ENCODE measurements at places on chromosomes 7 and 10. TPM values are rescaled to one million over a fixed set of nuclear protein-coding genes. Genes with fewer than 3 reads are reported as not detected.

- peak; percentile 45 for DNase-seq
Observed at GRCh38 chr7:106737202-106737562, 76.2 kb upstream of the CCDC71L start.

DNA sequence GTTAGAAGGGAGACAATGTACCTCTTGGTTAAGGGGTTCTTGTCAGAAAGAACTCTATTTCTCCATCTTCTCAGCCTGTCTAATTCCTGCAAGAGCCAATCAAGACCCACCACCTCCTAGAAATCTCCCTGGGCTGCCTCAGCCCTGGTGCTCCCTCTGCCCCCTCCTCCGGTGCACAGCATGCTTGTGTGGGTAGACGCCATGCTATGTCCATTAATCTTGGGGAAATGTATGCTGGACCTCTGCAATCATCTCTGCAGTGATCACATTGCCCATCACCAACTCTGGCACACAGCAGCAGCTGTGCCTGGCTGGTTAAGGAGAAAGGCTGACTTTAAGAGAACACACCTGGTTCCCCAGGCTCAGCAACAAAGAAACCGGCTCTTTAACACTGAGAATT lies 37.3 kb downstream of the SH3PXD2A start:
- no peak for DNase-seq

GRCh38 chr7:3942816-3943745 lies 642.0 kb downstream of the SDK1 start:
- DNase-seq, result peak; percentile 55

GRCh38 chr10:10498781-10499180 lies 518.9 kb upstream of the CELF2 start:
- peak; percentile 19 for DNase-seq

The RELN gene
- 8.6 TPM for polyA plus RNA-seq

- DNase-seq, result no peak
Observed at GRCh38 chr10:111109501-111110242, 32.8 kb downstream of the ADRA2A start.

DNA sequence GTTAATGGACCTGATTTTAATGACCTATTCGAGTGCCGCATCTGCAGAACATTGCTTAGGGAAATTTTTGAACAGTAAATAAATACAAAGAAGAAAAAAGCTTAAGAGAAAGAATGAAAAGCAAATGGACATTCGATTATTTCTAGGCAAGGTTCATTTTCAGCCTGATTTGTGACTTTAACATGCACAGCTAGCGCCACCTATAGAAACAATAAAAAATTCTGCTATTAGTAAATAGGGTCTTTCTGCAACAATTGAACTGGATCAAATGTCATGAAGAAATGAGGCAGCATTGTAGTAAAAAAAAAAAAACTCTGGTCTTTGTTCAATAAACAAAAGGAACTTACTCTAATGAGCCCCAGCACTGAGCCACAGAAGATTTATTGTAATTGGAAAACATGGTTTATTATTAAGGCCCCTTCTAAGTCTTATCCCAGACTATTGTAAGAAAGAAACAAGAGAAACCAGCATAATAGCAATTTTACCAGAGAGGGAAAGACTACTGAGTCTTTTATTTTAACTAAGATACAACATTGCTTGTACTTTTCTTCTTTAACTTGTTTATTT lies 41.4 kb upstream of the GHITM start:
- peak; percentile 8 for DNase-seq

The ANKRD22 gene
- not detected for polyA plus RNA-seq

DNA sequence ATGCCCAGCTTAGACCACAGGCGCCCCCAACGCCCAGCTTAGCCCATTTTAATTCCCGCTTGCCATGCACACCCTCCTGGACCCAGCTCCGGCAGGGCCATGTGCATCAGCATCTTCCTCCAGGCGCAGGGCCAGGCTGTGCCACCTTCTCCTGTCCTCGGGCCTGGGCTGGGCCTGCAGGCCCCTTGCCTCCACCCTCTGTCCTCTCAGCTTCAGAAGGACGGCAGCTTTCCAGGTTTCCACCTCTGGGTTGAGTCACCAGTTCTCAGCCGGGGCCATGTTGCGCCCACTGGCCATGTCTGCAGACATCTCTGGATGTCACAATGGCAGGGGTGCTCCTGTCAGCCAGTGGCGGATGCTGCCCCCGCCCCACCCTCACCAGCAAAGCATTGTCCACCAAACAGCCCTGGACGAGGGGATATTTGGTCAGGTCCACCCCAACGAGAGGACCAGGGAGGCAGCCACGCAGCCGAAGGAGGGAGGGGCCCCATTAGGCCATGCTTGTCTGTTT lies 59.1 kb upstream of the NKX6-2 start:
- DNase-seq, result no peak

The SLC26A3 gene
- not detected for polyA plus RNA-seq

The ANXA7 gene
- polyA plus RNA-seq, result 150 TPM

DNA sequence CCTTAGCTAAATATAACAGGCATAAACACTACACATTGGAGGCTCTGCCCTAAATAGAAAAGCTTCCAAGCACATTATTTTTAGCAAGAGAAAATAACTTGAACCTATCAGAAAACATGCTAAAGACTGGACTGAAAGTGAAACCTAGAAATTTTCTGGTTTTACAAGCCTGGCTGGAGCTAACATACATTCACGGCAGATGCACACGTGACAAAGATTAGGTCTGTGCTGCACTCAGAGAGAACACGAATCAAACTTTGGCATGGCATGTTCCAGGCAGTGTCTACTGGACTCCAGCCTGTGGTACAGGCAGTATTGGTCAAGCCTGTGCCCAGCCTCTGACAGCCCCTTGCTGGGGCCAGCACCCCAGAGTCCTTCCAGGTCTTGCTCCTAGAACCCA lies 94.1 kb upstream of the PCBD1 start:
- no peak for DNase-seq

DNA sequence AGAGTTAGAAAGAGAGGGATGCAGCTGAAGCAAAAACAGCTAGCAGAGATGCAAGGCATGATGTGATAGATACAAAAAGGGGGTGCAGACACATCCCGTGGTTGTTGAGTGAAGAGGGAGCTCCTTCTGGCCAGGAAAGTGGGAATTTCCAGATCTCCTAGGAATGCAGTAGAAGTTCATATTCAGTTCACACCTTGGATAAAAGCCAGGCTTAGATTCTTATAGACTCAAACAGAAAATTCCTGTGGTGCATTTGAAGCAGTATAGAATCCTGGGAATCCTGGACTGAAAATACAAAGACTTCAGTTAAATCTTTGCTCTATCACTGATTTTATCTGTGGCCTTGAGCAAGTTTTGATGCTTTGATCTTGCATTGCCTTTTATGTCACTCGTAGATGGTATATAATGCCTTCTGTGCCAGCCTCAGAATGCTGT lies 33.9 kb downstream of the SGPL1 start:
- DNase-seq, result peak; percentile 80

DNA sequence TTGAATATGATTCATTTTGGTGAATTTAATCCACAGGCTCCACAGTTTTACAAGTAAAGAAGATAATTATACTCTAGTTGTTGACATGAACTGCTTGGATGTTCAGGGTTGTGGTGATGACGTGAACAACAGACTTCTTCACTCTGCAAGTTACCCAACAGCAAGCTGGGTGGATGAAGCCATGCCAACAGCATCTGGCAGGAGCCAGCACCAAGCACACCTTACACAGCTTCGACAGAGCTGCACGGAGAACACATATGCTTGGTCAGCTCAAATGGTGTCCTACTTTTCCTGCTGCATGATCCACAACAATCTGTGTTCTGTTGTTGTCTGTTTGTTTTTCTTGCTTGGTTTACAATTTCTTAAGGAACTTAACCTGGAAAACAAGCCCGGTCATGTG lies 9.8 kb downstream of the NOD1 start:
- peak; percentile 67 for DNase-seq

- peak; percentile 68 for DNase-seq
Observed at GRCh38 chr7:29921404-29922010, 68.1 kb downstream of the SCRN1 start.

DNA sequence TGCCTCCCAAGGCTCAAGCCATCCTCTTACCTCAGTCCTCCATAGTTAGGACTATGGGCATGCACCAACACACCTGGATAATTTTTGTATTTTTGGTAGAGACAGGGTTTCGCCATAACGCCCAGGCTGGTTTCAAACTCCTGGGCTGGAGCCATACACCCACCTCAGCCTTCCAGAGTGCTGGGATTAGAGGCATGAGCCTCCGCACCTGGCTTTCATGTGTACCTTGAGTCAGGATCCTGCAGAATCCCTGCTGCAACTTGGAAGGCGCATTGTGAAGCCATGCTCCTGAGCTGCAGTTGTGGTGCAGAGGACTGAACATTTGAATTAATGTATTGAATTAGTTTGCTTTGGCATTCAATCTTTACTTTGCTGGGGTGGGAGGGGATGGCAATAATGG lies 29.4 kb upstream of the NMT2 start:
- no peak for DNase-seq

The GGCT gene
- 21.6 TPM for polyA plus RNA-seq

GRCh38 chr7:155341463-155341983 lies 43.8 kb downstream of the INSIG1 start:
- no peak for DNase-seq

The HOXA4 gene
- 3.6 TPM for polyA plus RNA-seq

DNA sequence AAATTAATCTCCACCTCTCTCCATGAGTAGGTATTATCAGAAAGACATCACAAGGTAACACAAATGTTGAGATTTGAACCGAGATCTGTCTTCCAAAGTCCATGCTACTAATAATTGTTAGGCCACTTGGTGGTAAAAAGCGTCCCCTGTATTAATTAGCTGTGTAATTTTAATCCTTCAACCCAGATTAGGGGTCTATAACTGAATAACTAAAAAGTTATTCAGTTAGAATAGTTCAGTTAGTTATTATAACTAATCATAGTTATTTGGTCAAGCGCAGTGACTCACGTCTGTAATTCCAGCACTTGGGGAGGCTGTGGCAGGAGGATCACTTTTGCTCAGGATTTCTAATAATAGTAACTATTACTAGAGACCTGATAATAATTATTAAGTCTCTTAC lies 5.6 kb downstream of the PDSS1 start:
- no peak for DNase-seq

The SKIDA1 gene
- 0.49 TPM for polyA plus RNA-seq

- no peak for DNase-seq
Observed at GRCh38 chr7:884191-885003, 8.0 kb downstream of the GET4 start.

DNA sequence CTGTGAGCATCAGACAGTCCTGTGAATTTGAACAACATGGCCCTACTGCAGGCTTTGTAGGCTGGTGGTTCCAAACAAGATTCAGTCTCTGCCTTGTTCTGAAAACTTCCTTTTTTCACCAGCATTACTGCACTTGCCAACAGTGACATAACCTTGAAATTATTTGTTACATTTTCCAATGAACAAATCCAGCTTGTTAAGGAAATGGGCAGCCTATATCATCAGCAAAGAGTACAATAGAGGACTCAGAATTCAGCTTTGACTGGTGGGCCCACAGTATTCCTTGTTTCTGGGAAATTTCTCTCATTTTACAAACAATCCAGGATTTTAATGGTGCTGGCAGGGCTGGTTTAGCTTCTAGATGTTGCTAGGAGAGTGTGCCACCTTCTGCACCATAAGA lies 703.7 kb upstream of the FZD8 start:
- peak; percentile 8 for DNase-seq

The ATOH7 gene
- polyA plus RNA-seq, result 0.08 TPM

- peak; percentile 49 for DNase-seq
Observed at GRCh38 chr7:28858206-28858605, 99.9 kb downstream of the TRIL start.

DNA sequence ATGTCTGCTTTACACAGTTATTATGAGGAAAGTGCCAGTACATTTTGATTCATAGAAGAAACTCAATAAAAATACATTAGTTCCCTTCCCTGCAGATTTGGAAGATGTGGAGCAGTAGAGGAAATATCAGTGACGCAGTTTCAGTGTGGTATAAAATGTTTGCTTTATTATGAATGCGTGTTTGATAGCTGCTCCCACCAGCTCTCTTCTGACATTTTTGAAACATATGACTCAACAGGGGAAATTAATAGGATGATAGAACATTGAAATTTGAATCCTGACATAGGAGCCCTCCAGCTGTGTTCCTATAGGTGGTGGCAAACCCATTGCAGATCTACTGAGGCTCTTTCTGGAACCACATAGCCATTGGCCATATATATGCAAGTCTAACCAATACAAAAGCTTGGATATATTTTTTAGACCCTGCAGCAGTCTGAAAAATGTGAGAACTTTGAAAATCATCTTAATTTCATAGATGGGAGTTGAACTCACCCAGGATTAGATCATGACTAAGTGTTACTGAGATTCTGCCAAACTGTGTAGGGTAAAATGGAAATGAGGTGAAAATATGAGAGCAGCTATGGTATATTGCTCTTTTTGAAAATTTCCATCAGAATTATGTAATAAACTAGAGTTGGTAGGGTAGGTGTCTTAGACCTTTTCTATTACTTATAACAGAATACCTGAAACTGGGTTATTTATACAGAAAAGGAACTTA lies 47.8 kb downstream of the BZW2 start:
- peak; percentile 25 for DNase-seq

The R3HCC1L gene
- 11.1 TPM for polyA plus RNA-seq

DNA sequence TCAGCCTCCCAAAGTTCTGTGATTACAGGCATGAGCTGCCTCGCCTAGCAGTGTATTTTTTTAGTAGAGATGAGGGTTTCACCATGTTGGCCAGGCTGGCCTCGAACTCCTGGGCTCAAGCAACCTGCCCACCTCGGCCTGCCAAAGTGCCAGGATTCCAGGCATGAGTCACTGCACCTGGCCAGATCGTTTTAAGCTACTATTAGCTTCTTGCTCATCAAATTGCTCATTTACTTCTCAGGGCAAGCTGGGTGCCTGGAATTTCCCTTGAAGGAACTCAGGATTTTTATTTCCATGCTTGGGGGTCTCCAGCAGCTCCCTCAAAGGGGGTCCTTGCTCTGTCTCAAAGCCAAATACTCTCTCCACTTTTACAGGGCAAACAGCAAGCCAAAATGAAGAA lies 798.0 kb upstream of the AUTS2 start:
- DNase-seq, result no peak

- no peak for DNase-seq
Observed at GRCh38 chr7:94057955-94058354, 53.8 kb upstream of the BET1 start.

DNA sequence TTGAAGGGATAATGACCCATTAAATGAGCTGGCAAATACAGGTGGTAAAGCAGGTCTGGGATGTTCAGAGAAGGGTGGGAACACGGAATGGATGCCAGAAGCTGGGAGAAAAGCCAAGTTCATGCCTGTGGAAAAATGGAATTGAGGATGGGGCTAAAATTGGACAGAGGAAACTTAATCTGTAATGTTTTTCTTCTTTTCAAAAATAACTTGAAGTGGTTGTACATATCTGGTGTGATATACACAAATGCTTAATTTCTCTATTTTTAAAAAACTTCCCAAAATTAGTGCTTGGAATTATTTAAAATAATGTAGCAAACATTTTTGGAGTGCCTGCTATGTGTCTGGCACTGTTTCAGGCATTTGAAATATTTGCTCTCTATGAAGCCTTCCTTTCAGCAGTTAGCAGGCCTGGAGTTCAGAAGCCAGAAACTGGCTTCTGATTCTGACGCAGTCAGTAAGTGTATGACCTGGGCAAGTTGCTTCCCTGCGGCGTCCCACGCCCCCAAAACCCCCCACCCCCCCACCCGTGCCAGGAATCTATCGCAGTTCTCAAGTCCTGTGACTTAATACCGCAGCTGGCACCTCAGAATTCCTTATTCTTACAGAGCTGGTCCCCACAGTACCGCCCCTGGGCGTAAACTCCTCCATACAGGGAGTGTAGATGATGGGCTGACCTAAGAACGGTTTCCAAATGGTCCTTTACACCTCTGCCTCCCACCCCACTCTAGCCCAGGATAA lies 828 bp upstream of the MALSU1 start:
- peak; percentile 28 for DNase-seq

GRCh38 chr10:77210645-77211044 lies 427.0 kb downstream of the KCNMA1 start:
- DNase-seq, result no peak

The ADAM12 gene
- polyA plus RNA-seq, result 56.9 TPM

Data from fibroblast of lung (primary cell).